Left lung (tissue), 14 donors: ENCODE measurements at places on chromosomes 6 and 20. TPM values are rescaled to one million over a fixed set of nuclear protein-coding genes. Genes with fewer than 3 reads are reported as not detected.

Gene TCF15
- polyA plus RNA-seq: 2.4 TPM

Gene SLC17A3
- polyA plus RNA-seq: not detected

Gene SLC26A8
- 0.41 TPM for polyA plus RNA-seq

GRCh38 chr6:119035459-119035858 is 43.0 kb downstream of the FAM184A start:
- no peak for DNase-seq

DNA sequence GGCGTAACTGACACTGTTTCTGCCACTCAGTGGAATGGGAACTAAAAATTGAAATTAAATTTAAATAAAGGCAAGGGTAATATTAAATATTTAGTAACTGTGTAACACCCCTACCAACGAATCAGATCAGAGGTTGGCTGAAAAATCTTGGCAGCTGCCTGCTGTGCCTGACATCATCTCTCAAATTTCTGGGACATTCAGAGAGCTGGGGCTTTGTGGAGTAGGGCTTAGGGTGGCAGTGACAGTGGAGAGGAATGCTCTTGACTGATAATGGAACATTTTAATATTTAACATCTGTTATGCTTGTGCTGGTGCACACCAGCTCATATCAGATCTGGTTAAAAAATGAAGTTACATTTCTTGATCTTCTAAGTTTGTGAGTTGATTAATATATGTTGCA is 62.2 kb downstream of the RFPL4B start:
- DNase-seq: no peak

- DNase-seq: peak; percentile 82
Observed at GRCh38 chr20:31666258-31667042, 28.7 kb downstream of the COX4I2 start.

GRCh38 chr6:19837511-19838441 is 606 bp downstream of the ID4 start:
- no peak for DNase-seq

Gene ESF1
- polyA plus RNA-seq: 32.4 TPM

DNA sequence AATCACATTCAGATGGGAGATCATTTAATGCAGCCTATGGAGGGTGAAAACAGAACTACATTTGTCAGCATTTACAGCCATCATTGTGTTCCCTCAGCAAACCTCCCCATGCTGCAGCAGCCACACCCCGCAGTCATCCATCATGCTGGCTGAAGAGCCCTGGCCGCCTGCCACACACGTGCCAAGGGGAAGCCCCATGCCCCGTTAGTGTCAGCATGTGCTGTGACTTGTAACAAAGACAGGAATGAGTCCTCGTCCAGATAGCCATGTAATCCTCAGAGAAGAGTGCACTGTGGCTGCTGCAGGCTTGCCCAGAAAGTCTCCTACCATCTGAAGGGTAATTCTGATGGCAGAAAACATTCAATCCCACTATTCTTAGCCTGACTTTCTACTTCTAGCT is 1097.8 kb downstream of the KIF16B start:
- DNase-seq: peak; percentile 78

GRCh38 chr20:64161356-64162238 is 2.7 kb upstream of the MYT1 start:
- DNase-seq: peak; percentile 73

- DNase-seq: peak; percentile 60
Observed at GRCh38 chr20:17605131-17605660, 35.3 kb downstream of the DSTN start.

Gene TMEM181
- 30.6 TPM for polyA plus RNA-seq

DNA sequence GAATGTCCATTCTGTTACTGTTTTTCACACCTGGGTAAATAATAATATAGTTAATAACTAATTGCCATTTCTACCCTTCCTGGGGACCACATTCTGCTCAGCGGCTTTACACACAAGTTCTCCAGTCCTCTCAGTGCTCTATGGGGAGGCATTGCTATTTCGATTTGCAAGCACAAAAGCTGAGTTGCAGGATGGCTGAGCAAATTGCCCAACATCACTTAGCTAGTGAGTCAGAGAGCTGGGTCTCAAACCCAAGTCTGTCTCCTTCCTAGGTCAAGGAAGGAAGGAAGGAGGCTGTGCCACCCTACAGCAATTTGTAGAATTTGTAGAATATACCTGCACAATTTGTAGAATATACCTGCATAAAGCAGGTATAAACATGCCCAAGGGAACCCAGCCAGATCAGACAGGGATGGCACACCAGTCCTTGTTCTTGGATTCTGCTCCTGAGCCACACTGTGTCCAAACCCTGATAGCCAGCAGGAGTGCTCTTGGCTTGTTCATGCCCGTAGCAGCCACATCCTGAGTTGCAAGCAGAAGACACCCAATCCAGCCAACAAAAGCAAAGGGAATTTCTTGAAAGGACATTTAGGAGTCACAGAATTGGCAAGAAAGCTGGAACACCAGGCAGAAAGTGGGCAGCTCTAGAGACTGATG is 56.9 kb downstream of the LY86 start:
- DNase-seq: no peak

Gene CPXM1
- polyA plus RNA-seq: 79.7 TPM

GRCh38 chr20:15576411-15576810 is 996.8 kb downstream of the KIF16B start:
- DNase-seq: no peak

DNA sequence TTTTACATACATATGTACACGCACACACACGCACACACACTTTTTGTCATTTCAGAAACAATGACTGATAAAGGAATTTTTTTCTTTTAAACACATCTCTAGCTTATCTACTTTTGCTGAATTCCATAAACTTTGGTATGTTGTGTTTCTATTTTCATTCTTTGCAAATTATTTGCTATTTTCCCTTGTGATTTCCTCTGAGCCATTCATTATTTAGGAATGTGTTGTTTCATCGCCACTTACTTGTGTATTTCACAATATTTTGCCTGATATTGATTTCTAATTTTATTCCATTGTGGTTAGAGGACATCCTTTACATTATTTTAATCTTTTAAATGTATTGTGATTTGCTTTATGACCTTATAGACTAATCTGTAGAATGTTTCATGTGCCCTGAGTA is 23.6 kb upstream of the OR2J2 start:
- DNase-seq: no peak

Gene CCN6
- 0.38 TPM for polyA plus RNA-seq

DNA sequence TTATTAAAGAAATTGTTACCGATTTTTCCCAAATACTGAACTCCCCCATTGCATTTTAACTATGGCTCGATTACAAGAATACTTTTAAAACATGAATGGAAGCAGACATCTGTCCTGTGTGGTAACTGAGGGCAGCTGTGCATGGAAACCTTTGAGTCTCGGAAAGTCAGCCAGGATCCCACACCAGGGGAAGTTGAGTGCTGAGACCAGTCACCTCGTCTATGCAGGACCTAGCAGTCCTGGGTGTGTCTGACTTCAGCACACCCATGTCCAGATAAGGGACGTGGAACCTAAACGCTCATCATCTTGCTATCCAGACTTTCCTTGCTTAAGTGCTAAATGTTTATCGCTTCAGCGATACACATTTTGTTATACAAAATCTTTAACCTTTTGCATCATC is 6.1 kb downstream of the RIN2 start:
- no peak for DNase-seq

DNA sequence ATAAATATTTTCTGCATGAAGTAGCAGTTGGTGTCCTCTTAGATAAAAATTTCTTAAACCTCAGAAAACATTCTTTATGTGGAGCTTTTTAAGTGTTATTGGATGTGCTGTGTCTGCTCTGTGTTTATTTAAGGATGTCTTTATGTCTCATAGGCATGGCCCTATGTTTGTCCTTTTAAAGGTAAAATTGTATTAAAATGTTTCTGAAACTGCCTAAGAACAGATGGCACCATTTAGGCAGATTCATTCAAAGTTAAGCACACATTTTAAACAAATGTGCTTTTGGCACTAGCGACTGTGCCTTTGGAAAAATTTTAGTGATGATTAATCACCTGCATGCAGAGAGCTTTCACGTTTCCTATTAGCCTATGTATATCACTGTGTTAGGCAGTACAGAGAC is 125.2 kb downstream of the KIF6 start:
- DNase-seq: no peak
